ENCODE measurements at places on chromosomes 3 and 15.
A peak's percentile ranks its signal among the peaks of the same experiment; 100 is the strongest.

- no peak for DNase-seq
Observed at GRCh38 chr15:68402432-68403160, 29.4 kb downstream of the ITGA11 start.

DNA sequence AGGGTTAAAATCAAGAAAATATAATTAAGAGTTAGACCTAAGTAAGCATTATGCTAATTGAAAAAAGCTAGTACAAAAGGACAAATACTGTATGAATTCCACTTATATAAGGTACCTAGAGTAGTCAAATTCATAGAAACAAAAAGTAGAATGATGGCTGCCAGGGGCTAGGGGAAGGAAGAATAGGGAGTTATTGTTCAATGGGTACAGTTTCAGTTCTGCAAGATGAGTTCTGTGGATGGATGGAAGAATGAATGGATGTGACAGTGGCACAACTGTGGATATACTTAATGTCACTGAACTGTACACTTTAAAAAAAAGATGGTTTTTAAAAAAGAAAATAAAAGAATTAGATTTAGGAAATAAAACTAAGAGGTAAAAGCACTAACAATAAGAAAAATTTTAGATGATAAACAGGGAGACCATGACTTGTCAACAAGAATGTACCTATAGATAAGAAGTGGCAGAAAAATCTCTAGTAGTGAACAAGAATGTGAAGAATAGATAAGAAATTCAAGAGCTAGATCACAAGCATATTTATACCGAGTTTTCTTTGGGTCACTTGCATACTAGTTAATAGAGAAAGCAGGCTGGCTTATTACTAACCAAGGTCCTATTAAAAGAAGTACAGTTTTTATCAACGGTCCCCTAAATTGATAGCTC lies 5.5 kb downstream of the IFT80 start:
- DNase-seq, result no peak

DNA sequence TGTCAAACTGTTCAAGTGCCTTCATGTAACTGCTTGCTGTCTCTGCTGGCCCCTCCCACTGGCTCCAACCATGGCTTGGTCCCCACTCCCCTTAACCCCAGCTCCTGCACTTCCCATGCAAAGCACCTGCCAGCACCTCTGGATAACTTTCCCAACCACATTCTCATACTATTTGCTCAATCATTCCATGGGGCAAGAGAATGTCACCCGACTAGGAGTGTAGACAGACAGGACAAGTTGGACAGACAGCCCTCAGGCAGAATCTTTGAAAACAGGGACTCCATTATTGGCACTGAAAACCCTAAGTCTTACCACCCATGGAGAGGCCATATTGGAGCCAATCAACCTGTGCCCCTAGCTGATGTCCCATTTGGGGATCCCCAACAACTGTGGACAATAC lies 246.5 kb downstream of the RPLP1 start:
- DNase-seq, result no peak

DNA sequence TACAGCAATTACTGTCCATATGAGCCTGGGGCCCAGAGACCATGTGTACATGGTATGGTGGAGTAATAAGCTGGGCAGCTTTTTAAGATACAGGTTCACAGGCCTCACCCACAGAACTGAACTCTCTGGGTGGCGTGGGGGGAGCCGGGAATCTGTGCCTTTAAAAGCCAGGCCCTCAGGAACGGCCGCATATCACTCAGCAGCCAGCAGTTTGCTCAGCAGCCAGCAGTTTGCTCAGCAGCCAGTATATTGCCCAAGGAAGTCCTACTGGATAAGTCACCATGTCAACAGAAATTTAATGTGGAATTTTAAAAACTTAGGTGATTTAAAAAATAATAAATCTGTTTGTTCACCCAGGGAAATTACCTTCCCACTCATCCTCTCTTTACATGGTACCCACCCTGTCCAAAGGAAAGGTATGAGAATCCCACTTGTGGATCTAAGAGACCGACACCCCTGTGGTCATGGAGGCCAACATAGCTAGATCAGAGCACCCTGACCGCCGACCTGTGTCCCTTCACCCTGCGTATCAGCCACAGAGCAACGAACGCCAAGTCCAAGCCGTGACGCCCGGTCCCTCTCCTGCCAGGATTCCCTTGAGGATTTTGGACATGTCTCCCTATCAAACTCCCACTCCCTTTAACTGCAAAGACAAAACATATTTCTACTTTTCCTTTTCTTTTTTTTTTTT lies 95.7 kb upstream of the CHRM5 start:
- DNase-seq, result no peak

DNA sequence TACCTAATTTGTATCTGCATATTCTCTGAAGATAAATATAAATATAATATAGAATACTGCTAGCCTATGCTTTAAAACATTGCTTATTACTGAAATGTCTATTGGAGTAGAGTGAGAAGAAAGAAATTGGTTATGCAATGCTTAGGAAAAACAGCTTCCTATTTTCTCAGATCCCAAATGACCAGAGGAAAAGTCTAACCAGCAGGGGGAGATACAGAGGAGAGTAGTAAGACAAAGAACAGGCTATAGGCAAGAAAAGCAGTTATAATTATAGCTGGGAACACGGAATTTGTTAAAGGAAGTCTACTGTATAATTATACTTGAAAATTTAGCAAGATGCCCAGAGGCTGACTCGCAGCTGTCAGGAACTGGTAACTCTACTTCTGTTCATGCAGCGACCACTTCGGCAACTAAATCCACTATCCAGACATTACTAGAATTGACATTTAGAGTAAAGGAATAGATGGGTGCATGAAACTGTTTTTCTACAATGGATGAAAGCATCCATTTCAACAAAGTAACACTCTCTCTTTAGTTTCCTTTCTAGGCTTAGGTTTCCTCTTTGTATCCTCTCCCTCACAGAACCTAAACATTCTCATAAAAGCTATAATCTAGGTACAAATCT lies 97.2 kb downstream of the TBC1D5 start:
- peak; percentile 26 for DNase-seq

DNA sequence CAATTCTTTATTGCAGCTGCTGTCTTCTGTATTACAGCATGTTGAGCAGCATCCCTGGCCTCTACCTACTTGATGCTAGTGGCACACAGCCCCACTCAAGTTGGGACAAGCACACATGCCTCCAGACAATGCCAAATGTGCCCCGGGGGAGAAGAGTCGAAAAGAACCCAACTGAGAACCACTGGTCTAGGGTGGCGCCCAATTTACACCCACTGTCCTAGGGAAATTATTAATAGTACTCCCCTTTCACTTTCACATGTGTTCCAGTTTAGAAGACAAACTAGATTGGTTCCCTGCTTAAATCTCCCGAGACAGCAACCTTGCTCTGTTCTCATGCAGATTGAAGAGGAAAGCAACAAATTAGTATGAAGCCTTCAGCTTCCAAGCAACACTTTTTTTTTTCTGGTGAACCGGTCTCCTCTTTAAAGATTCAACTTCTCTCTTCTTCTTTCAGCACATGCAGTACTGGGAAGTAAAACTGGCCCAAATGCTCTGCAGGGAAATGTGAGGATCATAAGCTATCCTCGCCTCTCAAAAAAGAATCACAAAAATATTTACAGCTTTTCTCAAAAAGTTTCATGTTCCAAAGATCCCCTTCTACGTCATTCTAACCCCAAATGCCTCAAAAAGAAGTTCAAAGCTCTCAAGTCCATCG lies 823.9 kb upstream of the CFAP20DC start:
- DNase-seq, result no peak

DNA sequence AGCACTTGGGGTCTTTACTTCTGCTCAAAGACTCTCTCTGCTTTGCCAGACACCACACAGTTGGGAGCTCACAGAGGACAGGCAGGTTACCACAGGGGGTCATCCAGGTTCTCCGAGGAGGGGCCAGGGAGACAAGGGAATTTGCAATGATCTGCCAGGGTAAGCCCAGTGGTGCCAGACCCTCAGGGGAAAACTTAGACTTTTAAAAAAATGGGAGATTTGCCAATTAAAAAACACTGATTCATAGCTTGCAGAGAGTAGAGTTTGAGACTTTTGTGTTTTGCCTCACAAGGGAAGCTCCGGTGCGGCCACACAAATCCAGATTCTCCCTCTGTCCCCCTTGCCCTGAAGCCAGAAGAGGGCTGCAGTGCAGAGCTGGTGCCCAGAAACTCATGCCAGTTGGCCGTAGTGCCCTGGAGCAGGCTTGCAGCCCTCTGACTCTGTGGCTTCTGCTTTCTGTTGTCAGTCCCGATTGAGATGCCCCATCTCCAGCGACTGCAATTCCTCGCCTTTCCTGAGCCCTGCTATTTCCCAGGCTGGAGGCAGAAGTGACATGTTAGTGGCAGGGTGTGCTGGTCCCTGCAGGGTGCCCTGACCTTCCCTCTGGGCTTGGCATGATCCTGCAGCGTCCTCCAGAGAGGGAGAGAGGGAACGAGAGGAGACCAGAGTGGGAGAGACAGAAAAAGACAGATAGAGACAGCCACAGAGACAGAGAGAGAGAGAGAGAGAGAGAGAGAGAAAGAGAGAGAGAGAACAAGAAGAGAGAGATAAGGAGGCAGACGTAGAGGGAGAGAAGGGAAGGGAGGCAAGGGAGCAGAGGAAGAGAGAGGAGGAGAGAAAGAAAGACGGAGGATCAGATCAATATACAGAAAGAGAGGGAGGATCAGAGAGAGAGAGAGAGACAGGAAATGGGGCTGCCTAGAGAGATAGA lies 46.0 kb downstream of the RHCG start:
- DNase-seq, result no peak

- no peak for DNase-seq
Observed at GRCh38 chr3:195511136-195511535, 32.0 kb downstream of the PPP1R2 start.

GRCh38 chr3:123834631-123835030 lies 49.5 kb downstream of the MYLK start:
- DNase-seq, result no peak

DNA sequence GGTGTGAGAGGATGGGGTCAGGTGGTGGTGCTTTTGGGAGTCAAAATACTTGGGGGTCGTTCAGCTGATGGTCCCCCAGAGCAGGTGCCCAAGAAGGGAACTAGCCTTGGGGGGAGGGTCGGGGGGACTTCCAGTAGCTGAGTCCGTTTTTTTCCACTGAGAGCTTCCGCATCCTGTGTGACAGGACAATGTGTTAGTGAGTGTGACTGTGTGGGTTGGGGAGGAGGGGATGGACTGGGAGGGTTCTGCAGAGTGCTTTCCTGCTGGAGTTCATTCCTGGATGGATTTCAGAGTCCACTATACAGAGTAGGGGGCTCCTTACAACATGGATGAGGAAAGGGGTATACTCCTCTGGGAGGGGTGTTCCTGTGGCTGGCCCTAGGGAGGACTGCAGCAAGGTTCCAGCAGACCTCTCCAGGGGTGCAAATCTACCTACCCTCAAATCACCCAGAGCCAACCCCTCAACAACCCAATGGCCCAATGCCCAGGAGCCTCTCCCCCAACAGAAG lies 601 bp upstream of the HYAL2 start:
- DNase-seq, result no peak

DNA sequence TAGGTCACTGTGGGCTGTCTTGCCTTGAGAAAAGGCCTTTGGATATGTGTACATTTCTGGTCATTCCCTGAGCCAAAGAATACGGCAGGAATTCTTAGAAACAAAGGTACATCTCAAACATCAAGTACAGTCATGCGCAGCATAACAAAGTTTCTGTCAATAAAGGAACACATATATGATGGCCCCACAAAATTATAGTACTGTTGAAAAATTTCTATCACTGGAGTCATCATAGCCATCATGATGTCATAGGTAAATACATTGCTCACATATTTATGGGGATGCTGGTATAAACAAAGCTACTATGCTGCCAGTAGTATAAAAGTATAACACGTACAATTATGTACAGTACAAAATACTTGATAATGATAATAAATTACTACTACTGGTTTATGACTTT lies 38.9 kb upstream of the NECTIN3 start:
- DNase-seq, result no peak

DNA sequence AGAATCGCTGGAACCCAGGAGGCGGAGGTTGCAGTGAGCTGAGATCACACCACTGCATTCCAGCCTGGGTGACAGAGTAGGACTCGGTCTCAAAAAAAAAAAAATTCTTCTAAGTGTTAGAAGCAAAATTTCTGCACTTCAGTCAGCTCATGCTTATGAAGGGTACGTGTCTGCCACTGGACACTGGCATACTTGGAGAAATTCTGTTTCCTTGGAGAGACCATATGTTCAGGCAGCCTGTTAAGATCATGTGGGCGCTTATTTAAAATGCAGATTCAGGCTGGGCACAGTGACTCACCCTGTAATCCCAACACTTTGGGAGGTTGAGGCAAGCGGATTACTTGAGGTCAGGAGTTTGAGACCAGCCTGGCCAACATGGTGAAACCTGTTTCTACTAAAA lies 85.6 kb upstream of the IQSEC1 start:
- DNase-seq, result no peak

GRCh38 chr3:131480116-131480515 lies 22.7 kb downstream of the MRPL3 start:
- no peak for DNase-seq

- no peak for DNase-seq
Observed at GRCh38 chr15:50257924-50258323, 7.6 kb downstream of the HDC start.

GRCh38 chr15:39018966-39019365 lies 454.4 kb upstream of the RASGRP1 start:
- no peak for DNase-seq

DNA sequence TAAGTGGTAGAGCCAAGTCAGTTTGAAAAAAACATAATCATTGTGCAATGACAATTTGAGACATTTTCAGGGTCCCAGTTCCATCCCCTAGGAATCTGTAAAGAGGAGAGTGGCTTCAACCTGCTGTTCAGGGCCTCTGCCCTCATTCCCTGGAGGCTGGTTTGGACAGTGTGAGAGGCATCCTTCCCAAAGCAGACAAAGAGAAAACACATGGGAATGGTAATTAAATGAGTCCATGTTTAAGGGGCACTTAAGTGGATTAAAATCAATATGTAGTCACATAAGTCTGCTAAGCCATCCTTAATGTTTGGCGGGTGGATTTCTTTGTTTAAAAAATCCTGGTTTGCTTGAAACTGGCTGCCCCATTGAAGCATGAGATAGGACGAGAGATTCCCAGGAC lies 146.3 kb upstream of the CTDSPL start:
- no peak for DNase-seq

- no peak for DNase-seq
Observed at GRCh38 chr3:100226712-100227429, 33.9 kb upstream of the TBC1D23 start.

DNA sequence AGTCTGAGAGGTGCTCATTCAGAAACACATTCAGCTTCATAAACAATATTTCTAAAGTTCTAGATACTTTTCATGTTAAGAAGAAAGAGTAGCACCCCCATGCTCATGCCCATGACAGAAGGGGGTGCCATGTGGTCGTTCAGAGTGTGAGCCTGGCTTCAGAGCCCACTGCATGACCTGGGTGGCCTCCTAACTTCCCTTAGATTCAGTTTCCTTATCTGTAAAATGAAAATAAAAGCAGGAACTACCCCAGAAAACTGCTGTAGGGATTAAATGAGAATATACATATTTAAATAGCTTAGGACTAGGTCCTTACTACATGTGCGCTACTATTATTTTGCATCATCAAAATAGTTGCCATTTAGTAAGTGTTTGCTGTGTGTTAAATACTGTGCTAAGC lies 69.2 kb downstream of the ABHD5 start:
- no peak for DNase-seq
